NCI-H1436 (cell line): ENCODE measurements at places on chromosomes 3 and 15.

DNA sequence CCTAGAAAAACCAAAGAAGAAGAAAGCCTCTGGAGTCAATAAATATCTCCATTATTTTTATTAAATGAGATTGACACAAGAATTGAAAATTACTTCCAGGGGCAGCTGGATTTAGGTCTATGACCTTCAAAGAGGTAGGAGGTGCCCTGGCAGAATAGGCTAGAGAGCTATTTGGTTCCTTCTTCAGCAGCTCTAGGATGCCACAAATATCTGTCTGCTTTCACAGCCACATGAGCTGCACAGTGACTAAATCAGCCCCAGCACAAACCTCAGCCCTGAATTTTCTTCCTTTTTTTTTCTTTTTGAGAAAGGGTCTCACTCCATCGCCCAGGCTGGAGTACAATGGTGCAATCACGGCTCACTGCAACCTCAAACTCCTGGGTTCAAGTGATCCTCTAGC is 223.5 kb downstream of the ABHD5 start:
- DNase-seq = no peak

DNA sequence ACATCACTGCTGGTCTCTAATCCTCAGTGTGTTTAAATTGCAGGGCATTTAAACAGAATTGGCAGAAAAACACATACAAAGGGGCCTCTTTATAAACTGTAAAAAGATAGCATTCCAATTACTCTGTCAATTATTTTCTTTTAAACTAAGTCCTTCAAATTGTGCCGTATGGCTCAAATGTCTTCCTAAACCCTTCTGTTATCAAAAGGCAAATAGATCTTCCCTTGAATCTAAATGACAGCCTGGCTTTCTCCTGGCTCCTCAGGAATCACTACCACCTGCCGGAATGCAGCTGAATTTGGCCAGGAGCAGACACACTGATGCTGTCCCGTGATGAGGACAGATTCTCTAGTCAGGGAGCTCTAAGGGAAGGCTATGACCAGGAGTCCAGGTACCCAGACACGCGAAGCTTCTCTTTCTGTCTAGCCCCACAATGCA is 85.6 kb downstream of the IGF2BP2 start:
- no peak for DNase-seq

DNA sequence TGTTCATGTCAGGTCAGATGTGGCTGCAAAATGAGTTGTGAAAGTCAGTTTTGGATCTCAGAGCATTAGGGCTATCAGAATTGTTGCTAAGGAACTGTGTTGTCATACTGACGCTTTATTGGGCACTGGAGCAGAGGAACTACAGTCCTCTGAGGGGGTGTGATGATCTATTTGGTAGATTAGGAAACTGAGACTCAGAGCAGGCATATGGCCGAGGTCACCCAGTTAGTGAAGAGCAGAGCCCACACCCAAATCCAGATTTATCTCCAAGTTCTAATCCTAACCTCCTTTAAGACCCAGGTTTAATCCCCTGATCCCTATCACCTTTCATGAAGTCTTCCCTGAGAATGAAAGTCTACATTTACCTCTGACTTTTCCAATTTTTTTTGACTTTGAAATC is 25.6 kb upstream of the GLCE start:
- DNase-seq = no peak

- no peak for DNase-seq
These were observed 158.5 kb upstream of the SMAD3 start for GRCh38 chr15:66906668-66907614.

GRCh38 chr3:110485389-110485788 is 586.2 kb upstream of the NECTIN3 start:
- DNase-seq = no peak

DNA sequence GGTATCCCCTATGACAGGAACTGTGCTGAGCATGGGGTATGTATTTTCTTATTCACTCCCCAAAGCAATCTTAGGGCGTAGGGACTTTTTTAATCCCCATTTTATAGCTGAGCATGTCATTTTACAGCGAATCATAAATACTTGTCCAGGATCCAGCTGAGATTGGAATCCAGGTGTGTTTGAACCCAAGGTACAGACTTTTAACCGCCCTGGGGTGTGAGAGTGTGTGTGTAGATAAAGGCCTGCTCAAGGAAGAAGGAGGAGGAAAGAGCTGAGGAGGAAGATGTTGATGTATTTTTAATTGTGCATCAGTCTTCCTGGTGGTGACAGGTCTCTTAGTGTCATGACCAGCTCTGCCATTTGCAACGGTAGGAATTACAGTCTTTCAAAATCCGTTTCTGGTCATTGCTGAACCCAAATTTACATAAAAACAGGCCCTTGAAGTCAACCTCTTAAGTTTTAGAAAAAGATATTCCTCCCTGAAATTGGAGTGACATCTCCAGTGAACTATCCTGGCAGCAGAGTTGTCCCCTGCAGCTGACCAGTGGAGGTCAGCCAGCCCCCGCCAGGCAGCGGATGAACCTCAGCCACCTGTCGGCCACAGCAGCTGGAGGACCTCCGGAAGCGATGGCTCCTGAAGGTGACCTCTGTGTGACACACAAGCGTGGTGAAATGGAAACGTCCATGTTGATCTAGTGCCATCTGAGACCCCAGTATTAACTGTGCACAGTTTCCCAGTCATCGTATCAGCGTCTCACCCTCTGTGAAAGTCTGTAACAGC is 92.8 kb upstream of the MITF start:
- no peak for DNase-seq

DNA sequence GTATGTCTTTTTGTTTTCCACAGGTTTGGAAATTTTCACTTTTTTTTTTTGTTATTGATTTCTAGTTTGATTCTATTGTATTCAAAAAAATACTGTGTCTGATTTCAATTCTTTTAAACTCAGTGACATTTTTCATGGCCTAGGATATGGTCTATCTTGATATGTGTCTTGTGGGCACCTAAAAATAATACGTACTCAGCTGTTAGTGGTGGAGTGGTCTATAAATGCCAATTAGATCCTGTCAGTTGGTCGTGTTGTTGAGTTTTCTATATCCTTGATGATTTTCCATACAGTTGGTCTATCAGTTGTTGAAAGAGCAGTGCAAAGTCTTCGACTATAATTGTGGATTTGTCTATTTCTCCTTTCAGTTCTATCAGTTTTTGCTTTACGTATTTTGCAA is 61.7 kb downstream of the LSM3 start:
- DNase-seq = no peak

- no peak for DNase-seq
These were observed 127.1 kb downstream of the FMN1 start for GRCh38 chr15:33067456-33067855.

- DNase-seq = no peak
These were observed 554.8 kb downstream of the TUSC7 start for GRCh38 chr3:117264204-117264994.

- DNase-seq = no peak
These were observed 63.5 kb downstream of the MESD start for GRCh38 chr15:80926126-80926525.

GRCh38 chr15:48937886-48938285 is 25.8 kb downstream of the SHC4 start:
- DNase-seq = no peak

DNA sequence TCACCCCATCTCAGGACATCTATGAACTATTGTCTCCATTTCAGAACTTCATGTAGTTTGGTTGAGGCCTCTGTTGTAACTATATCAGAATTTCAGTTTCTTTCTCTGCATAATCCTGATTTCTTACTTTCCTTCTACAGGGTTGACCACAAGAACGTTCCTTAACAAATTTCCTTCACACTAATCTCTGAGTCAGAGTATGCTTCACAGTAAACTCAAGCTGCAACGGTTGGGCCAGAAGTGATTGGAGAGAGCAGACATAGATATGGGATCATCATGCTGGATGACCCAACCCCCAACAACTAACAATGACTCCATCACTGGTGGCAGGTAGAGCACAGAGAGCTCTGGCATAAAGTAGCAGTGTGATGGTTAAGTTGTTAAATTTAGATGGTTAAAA is 128.8 kb upstream of the OSTN start:
- no peak for DNase-seq

DNA sequence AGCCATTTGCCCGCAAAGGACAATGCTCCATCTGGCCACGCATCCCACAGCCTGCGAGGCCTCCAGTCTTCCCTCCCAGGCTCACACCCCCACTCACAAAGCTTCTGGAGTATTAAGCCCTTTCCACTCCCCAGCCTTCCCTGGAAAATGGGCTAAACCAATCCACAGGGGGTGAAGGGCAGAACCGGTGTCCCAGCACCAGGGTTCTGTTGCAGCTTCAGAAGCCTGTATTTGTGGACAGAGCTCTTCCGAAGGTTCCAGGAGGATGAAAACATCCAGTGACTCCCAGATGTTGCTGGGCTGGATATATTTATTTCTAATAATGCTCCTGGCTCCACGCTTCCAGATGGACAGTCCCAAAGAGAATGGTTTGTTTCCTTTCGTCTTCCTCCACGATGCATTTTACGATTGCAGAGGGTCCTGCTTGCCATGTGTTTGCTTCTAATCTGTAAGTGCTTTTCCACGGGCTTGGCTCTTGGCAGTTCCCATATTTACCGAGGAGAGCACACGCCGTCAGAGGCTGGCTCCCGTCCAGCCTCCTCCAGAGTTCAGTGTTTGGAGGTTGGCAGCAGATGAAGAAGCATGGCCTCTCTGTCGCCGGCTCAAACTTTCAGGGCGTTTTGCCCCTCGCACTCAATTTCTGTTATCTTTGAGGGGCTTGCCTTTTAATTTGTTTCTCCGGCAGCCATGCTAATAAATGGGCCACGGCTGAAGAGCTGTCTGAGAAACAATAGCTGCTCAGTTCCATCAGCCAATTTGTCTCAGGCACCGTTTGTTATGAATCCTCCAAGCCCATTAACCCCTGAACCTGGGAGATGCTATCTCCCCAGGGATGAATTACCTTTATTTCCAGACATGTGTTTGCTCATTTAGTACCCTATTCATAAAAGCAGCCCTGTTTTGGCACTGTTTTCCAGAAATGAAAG is 367.9 kb upstream of the PROK2 start:
- no peak for DNase-seq

DNA sequence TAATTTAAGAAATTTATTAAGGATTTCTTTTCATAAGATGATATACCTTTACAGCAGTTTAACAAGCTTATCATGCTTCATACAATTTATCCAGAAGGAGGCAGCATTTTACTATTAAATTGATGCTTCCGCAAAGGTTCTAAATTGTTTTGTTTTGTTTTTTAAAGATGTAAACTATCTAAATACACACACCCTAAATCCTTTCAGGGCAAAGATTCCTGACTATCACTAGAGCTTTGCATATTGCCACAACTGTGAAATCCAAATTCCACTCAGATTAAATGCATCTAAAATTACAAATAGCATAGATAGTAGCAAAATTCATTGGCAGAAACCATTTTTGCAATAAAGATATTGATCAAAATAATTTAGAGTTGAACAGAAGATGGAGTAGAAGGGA is 44.5 kb upstream of the CCNL1 start:
- DNase-seq = no peak

- no peak for DNase-seq
These were observed 152.0 kb downstream of the EPHA6 start for GRCh38 chr3:96966181-96966929.

- no peak for DNase-seq
These were observed 2.7 kb downstream of the MESP2 start for GRCh38 chr15:89778861-89779260.

GRCh38 chr15:92384381-92384780 is 9.3 kb upstream of the ST8SIA2 start:
- DNase-seq = no peak

- DNase-seq = no peak
These were observed 20.4 kb upstream of the CELF6 start for GRCh38 chr15:72340366-72340765.

DNA sequence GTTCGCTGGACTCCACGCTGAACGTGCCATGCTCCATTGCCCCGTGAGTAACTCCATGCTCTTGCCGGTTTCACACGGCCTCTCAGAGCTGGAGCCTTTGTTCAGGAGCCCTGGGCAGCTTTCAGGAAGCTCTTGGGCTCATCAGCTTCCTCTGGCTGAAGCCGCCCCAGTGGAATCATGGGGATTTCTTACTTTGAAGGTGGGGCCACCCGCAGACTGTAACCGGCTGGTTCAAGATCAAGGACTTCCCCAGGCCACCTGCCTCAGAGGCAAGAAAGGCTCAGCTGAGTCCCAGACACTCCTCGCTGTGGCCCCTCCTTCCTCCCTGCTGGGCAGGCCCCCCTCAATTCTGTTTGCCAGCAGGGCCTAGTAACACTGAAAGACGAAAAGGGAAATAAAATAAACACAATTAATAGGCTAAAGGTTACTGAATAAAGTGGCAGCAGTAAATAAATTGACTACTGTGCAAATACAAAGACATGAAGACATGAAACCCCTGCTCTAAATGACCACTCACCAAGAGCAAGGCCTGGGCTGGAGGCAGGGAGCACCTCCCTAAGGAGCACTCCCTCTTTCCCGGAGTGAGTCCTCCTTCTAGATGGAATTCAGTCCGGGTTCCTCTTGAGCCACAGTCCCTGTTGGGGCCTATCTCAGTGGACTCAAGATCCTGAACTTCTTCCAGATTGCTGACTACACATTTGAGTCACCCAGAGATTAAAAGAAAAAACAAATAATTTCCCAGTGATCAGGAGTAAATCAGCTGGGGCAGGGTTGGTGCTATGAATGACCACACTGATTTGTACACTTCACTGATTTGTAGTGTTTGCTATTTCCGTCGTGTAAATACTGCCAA is 51.0 kb downstream of the ZDHHC19 start:
- DNase-seq = no peak

GRCh38 chr3:58563386-58564035 is 13.7 kb downstream of the FAM107A start:
- DNase-seq = no peak

- DNase-seq = no peak
These were observed 13.3 kb upstream of the SOX2 start for GRCh38 chr3:181698263-181698954.

DNA sequence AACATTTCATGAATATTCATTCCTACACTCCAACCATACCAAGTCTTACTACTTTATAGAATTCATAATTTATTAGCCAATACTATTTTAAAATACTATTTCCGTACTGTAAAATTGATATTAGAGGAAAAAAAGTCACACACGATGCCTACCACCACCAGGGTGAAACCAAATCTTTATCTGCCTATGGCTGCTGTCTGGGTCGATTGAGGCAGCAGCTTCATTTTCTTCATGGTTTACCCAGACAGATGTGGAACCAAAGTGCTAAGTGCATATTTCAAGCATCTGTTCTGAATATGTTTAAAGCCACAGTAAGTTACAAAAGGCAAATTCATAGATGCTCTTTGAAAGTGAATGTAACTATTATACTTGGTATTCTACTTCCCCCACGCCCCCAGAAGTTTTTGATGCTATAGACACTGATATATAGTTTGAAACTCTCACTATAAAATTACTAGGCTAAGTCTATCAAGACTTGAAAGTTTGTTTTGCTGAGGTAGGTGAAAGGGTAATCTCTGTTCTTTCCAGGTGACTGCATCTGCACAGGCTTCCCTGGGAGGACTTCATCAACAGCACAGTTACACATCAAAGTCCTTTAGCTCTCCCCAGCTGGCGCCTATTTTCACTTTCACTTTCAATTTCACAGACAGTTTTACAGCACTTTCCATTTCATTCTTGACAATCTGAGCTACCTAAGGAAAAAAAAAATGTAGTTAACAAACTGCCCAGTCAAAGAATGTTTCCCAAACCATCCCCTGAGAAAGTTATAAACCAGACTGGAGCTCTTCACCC is 113.9 kb downstream of the POLQ start:
- peak; percentile 3 for DNase-seq

GRCh38 chr3:16439163-16439847 is 74.2 kb downstream of the RFTN1 start:
- DNase-seq = no peak
